ENCODE measurements at places on chromosomes 1 and 21.
A peak's percentile ranks its signal among the peaks of the same experiment; 100 is the strongest.

- no peak for DNase-seq
- H3K27me3 ChIP-seq: no peaks in the 10 kb centered on the region
- H3K27ac ChIP-seq: no peak overlapping the region
- H3K36me3 ChIP-seq: no peaks in the 10 kb centered on the region
- no peaks in the 10 kb centered on the region for H3K4me1 ChIP-seq
Observed at GRCh38 chr21:31395791-31396190, 51.7 kb upstream of the TIAM1 start.

- peak overlapping the region; percentile 19 for H3K4me3 ChIP-seq
- peak overlapping the region; percentile 94 for H3K27ac ChIP-seq
- no peaks in the 10 kb centered on the region for H3K36me3 ChIP-seq
Observed at GRCh38 chr1:17440074-17440826, 773 bp upstream of the RCC2 start.

DNA sequence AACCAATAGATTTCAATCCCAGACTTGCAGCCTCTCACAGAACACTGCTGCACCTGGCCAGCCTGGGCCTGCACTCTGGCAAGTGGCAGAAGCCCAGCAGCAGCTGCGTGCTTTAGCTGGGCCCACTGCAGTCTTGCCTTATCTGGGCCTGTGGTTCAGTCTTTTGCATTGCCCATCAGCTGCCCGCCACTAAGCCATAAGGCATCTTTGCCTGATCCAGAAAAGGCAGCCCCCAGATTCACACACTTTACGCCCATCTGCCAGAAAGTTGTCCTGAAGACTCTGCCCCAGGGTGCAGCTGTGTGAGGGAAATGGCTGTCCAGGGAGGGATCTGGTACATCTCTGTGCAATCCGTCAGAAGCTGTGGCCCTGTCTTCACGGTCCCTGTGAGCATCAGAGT, 217.0 kb downstream of the DNAH14 start:
- no peaks in the 10 kb centered on the region for H3K27me3 ChIP-seq
- no peaks in the 10 kb centered on the region for H3K4me1 ChIP-seq
- DNase-seq: no peak
- H3K27ac ChIP-seq: no peak overlapping the region
- H3K4me3 ChIP-seq: no peak overlapping the region

- H3K4me3 ChIP-seq: no peak overlapping the region
- DNase-seq: no peak
- H3K36me3 ChIP-seq: no peaks in the 10 kb centered on the region
Observed at GRCh38 chr1:183676586-183677189, 23.6 kb upstream of the APOBEC4 start.

DNA sequence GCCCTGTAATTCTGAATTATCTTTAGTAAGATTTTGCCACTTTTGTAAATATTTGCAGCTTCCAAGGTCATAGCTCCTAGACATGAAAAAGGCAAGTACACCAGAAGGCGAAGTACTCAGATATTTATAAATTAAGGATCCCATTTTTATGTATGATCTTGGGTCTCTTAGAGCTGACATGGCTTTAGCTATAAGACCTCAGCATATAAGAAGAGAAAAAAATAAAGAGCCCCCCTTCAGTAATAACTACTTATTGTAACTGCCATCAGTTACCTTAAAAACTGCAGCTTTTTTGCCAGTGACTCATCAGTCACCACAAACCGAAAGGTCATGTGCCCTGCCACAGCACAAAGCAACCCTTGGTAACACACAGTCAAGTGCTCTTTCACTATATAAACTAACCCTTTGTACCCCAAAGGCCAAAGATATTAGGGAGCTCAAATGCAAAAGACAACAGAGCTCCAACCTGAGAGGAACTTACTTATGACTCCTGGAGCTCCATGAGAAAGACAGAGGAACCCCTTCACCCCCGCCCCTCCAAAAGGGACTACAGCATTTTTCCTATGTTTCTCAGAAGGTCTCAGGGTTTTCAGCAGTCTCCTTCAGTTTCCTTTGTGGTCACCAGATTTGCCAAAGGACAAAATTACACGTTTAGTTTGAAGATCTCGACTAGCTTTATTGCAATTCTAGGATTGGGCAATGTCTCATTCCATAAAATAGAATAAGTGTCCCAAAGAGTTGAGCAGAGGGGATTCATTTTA, 219.8 kb upstream of the DUSP10 start:
- no peaks in the 10 kb centered on the region for H3K36me3 ChIP-seq
- H3K27me3 ChIP-seq: no peaks in the 10 kb centered on the region

DNA sequence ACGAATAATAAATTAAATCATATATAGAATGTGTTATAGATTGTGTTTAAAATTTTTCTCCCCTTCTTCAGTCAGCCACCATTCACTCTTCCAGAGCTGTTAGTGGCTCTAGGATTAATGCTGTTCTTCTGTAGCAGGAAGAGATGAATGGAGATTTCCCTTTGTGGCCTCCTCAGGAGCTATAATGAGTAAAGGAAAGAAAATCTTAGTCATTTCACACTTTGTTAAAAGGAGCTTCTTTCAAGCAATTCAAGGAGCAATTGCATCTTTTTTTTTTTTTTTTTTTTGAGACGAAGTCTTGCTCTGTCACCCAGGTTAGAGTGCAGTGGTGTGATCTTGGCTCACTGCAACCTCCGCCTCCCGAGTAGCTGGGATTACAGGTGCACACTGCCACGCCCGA, 23.7 kb upstream of the TMCO2 start:
- H3K4me3 ChIP-seq: no peak overlapping the region
- H3K4me1 ChIP-seq: no peaks in the 10 kb centered on the region
- H3K36me3 ChIP-seq: no peaks in the 10 kb centered on the region
- no peak for DNase-seq

- no peaks in the 10 kb centered on the region for H3K4me1 ChIP-seq
- DNase-seq: no peak
- no peak overlapping the region for H3K27ac ChIP-seq
- no peak overlapping the region for H3K4me3 ChIP-seq
Observed at GRCh38 chr1:26574719-26575251, 45.2 kb downstream of the RPS6KA1 start.

- no peaks in the 10 kb centered on the region for H3K27me3 ChIP-seq
- peaks cover 33% of the 10 kb centered on the region for H3K36me3 ChIP-seq
- peaks cover 18% of the 10 kb centered on the region for H3K4me1 ChIP-seq
- DNase-seq: peak; percentile 95
- H3K27ac ChIP-seq: peak within 1 kb of the TSS; percentile 94
Observed at GRCh38 chr1:37946703-37947360, at the start of gene INPP5B. INPP5B (minus strand) TSS chr1:37947053; CDS start chr1:37946308, 745 bp downstream.

DNA sequence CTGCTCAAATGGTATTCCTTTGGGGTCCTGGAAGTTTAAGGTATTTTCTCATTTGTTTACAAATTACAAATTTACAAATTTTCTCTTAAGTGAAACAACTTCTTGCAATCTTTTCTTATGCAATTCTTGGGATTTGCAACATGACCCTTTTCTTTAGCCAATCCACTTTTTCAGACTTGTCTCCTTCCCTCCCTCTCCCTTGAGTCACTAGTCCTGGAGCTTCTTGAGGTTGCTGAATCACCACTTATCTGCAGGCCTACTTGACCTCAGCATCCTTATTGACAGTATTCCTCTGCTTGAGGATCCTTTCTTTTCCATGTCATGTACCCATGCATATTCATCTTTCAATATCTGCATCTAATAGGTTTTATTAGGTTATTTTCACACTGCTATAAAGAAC, 302.8 kb upstream of the ADAMTS5 start:
- no peak overlapping the region for H3K27ac ChIP-seq
- H3K27me3 ChIP-seq: no peaks in the 10 kb centered on the region
- DNase-seq: no peak
- no peak overlapping the region for H3K4me3 ChIP-seq
- no peaks in the 10 kb centered on the region for H3K36me3 ChIP-seq
- no peaks in the 10 kb centered on the region for H3K4me1 ChIP-seq

All from sigmoid colon (tissue), 7 donors.